ENCODE measurements at places on chromosomes 3 and 15.

DNA sequence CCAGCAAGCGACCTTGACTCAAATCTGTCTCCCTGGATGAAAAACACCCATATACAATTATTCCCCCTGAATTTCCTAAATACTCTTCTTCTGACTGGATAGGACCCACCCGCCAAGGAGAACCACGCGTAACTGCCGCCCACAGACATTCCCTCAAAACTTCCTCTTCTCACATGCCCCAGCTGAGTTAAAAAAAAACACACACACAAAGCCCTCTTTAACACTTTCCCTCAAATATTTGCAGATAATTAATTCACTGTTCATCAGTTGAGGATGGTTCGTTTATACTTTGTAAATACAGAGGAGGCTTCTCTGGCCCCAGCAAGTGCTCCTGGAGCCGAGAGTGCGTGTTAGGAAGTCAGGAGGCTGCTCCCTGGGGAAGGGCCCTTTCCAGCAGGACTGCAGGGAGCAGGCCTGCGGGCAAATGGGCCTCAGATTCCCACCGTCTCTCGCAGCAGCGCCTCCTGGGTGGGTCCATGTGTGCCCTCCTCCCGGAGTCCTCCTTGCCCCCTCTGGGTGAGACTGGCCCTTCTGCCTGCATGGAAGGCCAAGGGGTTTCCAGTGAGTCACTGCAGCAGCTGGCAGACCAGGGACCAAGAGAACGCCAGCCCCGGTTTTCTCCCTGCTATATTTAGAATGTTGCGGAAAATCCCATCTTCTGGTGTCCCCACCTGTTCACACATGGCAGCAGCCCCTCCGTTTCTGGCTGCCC is 46.8 kb downstream of the MGLL start:
- no peak for DNase-seq

DNA sequence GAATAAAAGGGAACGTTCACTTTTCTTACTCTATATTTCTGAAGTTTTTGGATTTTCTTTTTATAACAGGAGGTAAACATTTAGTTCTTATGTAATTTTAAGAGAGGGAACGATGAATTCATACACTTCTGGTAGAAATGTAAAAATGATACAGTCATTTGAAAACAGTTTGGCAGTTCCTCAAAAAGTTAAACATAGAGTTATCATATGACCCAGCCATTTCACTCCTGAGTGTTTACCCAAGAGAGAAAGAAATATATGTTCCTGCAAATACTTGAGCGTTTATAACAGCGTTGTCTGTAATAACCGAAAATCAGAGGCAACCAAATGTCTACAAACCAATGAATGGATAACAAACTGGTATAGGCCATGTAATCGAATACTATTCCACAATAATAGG is 20.8 kb upstream of the CCR9 start:
- DNase-seq: no peak

DNA sequence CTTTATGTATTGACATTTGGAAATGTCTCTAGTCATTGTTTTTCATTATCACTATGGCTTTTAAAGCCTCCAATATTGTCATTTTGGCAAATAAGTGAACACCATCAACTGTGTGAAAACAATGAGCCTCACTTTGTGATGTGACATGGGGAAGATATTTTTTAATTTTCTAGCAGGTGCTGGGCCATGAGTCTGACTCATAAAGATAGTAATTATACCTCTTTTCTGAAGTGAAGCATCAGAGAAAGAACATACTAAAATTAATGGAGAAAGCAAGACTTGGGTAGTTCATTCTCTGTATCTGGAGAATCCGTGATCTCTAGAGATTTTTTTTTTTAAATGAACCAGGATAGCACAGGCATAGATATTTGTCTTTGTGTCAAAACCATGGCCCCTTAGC is 100.8 kb downstream of the CCNL1 start:
- no peak for DNase-seq

GRCh38 chr3:25433868-25434267 is 5.8 kb downstream of the RARB start:
- no peak for DNase-seq

DNA sequence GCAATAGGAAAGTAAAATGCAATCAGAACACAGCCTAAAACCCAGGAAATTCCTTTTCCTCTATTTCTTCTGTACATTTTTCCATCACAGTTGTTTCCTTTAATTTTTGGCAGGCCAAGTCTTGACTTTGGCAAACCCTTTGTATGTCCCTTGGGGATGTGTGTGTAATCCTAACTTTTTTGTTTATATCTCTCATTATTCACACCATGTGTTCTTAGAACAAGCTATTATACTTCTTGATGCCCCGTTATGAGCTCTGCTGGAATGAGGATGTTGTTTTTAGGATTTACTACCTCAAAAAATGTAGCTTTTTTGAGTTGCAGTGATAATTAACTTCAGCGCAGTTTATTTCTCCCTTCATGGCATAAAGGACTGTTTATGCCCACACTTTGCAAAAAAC is 123.4 kb downstream of the ABI3BP start:
- no peak for DNase-seq

GRCh38 chr3:115245438-115245837 is 98.3 kb upstream of the ZBTB20 start:
- no peak for DNase-seq

All from activated CD8-positive, alpha-beta memory T cell treated with anti-CD3 and anti-CD28 coated beads for 1 hour (primary cell).